HCT116 (cell line): ENCODE measurements at places on chromosomes 3 and 15. TPM values are rescaled to one million over a fixed set of nuclear protein-coding genes. Genes with fewer than 3 reads are reported as not detected.

DNA sequence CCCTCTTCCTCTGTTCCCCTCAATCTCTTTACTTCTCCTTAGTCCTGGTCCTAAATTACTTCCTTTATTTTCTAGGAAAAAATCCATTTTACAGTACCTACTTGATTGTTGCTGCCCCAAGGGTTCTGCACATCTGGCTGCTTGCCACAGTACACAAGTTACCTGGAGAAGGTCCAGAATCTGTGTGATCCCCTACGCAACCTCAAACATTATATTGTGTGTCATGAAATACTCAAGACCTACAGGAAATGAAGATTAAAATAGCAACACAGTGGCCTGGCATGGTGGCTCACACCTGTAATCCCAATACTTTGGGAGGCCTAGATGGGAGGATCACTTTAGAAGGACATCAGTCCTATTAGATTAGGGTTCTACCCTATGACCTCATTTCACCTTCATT is 48.7 kb downstream of the PRKAR2A start:
- no peak overlapping the region for H3K4me3 ChIP-seq
- H3K4me1 ChIP-seq = peaks cover 6% of the 10 kb centered on the region
- H3K27me3 ChIP-seq = no peaks in the 10 kb centered on the region
- no peak overlapping the region for H3K27ac ChIP-seq

- 0 out of 2 replicates have a peak, but pooled peaks cover 3% of the 10 kb centered on the region for H3K4me1 ChIP-seq
- no peaks in the 10 kb centered on the region for H3K27me3 ChIP-seq
- no peak overlapping the region for H3K4me3 ChIP-seq
Measured at GRCh38 chr3:27724459-27725197, 2.5 kb upstream of the EOMES start.

DNA sequence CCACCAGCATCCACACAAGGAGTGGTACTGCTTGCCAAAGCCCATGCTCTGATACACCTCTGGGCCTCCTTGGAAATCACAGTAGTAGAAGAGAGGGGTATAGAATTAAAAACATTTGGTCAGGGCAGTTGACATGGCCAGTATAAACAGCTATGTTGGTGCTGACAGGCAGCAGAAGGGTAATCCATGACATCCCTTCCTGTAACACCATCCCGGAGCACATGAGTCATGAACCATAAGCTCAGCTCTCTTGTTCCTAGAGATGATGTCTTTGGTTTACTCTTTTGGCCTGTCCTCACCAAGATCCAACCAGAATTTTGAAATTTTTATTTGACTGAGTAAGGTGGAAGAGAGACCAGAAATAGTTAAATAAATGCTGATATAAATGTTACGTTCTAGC is 132.6 kb upstream of the CTDSPL start:
- H3K27ac ChIP-seq = no peak overlapping the region
- H3K27me3 ChIP-seq = peaks cover 19% of the 10 kb centered on the region
- no peak overlapping the region for H3K4me3 ChIP-seq
- DNase-seq = no peak
- H3K4me1 ChIP-seq = no peaks in the 10 kb centered on the region

DNA sequence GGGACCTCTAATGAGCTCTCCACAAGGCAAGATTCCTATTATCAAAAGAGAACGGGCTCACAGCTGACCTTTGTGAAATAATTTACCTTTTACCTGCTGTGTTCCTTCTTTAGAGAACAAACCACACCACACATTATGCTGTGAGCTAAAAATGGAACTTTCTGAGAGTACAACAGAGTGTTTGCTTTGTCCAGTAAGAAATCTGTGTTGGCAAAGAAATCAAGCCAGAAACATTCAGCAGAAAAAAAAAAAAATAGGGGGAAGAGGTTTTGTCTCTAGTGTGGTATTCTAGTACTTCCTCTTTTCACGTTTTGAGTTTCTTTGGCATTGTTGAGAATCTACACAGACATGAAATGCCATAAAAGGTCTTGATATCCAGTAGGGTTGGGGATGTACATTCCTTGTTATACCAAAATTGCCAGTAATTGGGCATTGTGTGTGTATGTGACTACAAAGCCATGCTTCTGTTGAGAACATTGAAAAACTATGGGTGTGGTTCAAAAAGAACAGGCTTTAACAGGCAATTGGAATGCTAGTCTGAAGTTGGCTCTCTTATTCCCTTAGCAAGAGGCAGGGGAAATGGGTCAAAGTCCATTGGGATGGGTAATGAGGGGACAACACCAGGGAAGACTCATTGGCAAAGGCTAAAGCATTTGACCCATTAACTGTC is 273.5 kb downstream of the NEK10 start:
- no peaks in the 10 kb centered on the region for H3K36me3 ChIP-seq
- H3K27me3 ChIP-seq = peaks cover 5% of the 10 kb centered on the region; the same call in 1 of the 2 replicates
- H3K4me1 ChIP-seq = no peaks in the 10 kb centered on the region
- H3K4me3 ChIP-seq = no peak overlapping the region
- no peak overlapping the region for H3K27ac ChIP-seq

DNA sequence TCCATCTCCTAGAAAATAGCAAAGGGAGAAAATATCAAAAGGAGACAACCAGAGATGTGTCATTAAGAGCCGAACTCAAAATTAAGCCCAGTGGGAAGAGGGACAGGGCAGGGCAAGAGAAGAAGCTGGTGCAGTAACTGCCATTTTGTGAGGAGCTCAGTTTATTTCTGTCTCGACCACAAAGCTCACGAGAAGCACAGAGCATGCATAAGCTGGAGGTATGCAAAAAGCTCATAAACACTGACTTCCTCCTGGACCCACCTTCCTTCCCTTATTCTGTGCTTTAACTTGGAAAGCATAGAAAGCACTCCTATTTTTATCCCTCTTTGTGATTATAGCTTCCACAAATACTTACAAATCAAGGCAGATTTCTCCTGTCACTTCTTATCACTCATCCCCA is 81.3 kb downstream of the DGKG start:
- peaks cover 5% of the 10 kb centered on the region; the same call in 1 of the 2 replicates for H3K4me1 ChIP-seq
- H3K36me3 ChIP-seq = no peaks in the 10 kb centered on the region
- H3K4me3 ChIP-seq = no peak overlapping the region
- DNase-seq = no peak
- no peaks in the 10 kb centered on the region for H3K27me3 ChIP-seq
- no peak overlapping the region for H3K27ac ChIP-seq

DNA sequence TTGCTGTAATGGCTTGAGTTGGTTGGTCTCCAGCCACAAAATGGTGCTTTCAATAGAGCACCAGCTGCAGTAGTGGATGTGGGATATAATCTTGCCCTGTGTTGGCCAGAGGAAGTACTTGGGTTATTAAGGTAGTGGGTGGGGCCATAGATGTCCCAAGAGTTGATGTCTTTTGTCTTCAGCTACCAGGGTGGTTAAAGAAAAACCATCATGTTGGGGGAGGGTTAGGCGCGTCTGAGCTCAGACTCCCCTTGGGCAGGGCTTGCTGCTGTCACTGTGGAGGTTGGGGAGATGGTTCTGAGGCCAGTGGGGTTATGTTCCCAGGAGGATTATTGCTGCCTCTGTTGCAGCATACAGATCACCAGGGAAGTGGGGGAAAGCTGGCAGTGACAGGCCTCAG is 46.9 kb upstream of the GADL1 start:
- no peak overlapping the region for H3K27ac ChIP-seq
- H3K36me3 ChIP-seq = no peaks in the 10 kb centered on the region
- no peaks in the 10 kb centered on the region for H3K27me3 ChIP-seq
- no peak for DNase-seq
- H3K4me3 ChIP-seq = no peak overlapping the region
- no peaks in the 10 kb centered on the region for H3K4me1 ChIP-seq

DNA sequence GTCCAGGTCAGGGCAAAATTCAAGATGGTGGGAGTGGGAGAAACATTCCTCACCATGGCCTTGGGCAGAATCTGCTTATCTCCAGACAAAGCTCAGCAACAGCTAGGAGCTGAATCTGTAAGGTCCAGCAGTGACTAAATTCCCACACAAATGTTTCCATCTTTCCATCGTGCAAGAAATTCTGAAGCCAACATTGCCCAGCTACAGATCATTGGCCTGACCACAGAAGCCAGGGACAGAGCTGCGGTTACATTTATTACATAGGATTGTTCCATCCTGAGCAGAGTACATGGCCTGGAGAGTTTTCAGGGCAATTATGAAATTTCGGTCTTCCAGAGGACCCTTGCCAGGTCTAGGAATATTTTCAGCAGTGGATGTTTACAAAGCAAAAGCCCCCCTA is 100.3 kb downstream of the LIPC start:
- no peak for DNase-seq
- no peaks in the 10 kb centered on the region for H3K27me3 ChIP-seq
- H3K27ac ChIP-seq = no peak overlapping the region
- no peak overlapping the region for H3K4me3 ChIP-seq
- H3K36me3 ChIP-seq = no peaks in the 10 kb centered on the region

Gene CCDC39
- total RNA-seq = not detected

DNA sequence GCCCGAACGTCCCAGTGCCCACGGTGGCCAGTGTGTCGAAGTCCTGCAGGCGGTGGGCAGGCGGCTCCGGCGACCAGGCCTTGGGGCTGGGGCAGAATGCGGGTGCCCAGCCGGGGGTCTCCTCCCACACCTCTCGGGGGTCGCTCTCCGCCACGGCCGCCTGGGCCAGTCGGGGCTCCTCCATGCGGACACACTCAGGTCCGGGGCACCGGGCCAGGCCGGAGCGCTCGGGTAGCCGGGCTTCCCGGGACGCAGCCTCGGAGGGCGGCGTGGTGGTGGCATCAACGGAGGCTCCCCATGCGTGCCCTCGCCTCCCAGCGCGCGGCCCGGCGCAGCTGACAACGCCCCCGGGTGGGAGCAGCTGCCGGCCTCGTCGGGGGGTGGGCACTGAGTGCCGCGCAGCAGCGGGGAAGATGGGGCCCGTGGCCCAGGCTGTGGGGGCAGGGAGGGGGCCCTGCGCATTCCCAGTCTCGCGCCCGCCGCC is 30.1 kb upstream of the CERS3 start:
- H3K27me3 ChIP-seq = no peaks in the 10 kb centered on the region
- H3K27ac ChIP-seq = no peak overlapping the region
- H3K36me3 ChIP-seq = no peaks in the 10 kb centered on the region

DNA sequence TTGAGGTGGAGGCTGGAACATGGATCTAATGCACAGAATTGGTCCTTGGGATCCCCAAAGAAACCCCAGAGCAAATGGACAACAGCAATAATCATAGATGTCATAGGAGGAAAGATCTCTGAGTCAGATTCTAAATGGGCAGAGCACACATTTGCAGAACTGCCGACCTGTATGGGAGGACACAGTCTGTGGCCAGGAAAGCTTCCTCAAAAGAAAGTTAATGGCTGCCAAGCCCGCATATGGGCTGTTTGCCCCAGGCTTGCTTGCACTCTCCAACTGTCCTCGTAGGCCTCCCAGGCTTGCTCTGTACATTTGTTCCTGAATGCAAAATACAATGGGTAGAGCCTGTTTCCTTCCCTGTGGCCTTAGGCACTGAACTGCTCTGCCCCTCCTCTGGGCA is 102.0 kb upstream of the PLXNA1 start:
- H3K27ac ChIP-seq = no peak overlapping the region
- no peaks in the 10 kb centered on the region for H3K27me3 ChIP-seq
- H3K4me3 ChIP-seq = no peak overlapping the region
- no peak for DNase-seq
- no peaks in the 10 kb centered on the region for H3K36me3 ChIP-seq

GRCh38 chr3:183880121-183880520 is 4.6 kb downstream of the PARL start:
- H3K36me3 ChIP-seq = no peaks in the 10 kb centered on the region
- no peak overlapping the region for H3K27ac ChIP-seq
- H3K27me3 ChIP-seq = no peaks in the 10 kb centered on the region
- DNase-seq = no peak
- peaks cover 4% of the 10 kb centered on the region; the same call in 1 of the 2 replicates for H3K4me1 ChIP-seq

Gene SMC4
- 123 TPM for total RNA-seq

GRCh38 chr3:69710153-69710977 is 28.9 kb upstream of the MITF start:
- no peak for DNase-seq
- H3K4me3 ChIP-seq = no peak overlapping the region
- peaks cover 12% of the 10 kb centered on the region; the same call in 1 of the 2 replicates for H3K27me3 ChIP-seq
- no peaks in the 10 kb centered on the region for H3K36me3 ChIP-seq
- no peak overlapping the region for H3K27ac ChIP-seq

GRCh38 chr3:18250991-18251390 is 174.1 kb downstream of the SATB1 start:
- no peak overlapping the region for H3K4me3 ChIP-seq
- H3K36me3 ChIP-seq = no peaks in the 10 kb centered on the region
- no peak overlapping the region for H3K27ac ChIP-seq
- no peak for DNase-seq
- peaks cover 3% of the 10 kb centered on the region; the same call in 1 of the 2 replicates for H3K4me1 ChIP-seq
- H3K27me3 ChIP-seq = no peaks in the 10 kb centered on the region

DNA sequence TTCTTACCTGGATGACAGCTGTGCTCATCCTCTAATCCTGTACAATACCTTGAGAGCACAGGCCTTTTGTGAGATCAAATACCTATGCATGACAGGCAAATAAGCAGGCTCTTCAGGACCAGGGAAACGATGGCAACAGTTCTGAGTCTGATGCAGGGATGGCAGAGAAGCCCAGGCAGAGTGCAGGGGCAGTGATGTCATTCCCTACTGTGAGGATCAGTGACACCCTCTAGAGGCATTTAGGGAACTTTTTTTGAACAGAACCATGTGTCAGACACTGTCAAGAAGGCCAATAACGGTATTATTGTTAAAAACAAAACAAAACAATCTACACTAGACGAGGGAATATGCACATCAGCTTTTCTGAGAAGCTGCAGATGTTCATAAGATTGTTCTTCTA is 314.8 kb upstream of the CTDSPL start:
- peaks cover 12% of the 10 kb centered on the region; the same call in 1 of the 2 replicates for H3K27me3 ChIP-seq
- H3K4me1 ChIP-seq = peaks cover 4% of the 10 kb centered on the region; the same call in 1 of the 2 replicates
- H3K4me3 ChIP-seq = no peak overlapping the region
- no peak overlapping the region for H3K27ac ChIP-seq
- no peaks in the 10 kb centered on the region for H3K36me3 ChIP-seq
- no peak for DNase-seq

DNA sequence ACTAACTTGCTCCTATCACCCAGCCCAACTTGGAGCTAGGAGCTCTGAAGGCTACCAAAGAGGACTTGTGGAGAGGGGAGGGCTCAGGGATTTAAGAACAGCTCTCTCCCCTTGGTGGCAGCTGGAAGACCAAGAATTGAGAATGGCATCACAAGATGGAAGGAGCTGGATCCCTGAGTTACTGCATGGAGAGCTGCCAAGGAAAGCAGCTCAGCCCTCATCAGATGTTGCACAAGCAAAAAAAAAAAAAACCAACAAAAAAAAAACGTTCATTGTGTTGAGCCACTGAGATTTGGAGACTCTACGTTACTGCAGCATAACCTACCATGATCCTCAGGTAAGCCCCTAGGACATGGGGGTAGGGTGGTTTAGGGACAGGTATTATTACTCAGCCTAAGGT is 41.0 kb downstream of the ITGB5 start:
- peaks cover 14% of the 10 kb centered on the region for H3K4me1 ChIP-seq
- H3K36me3 ChIP-seq = no peaks in the 10 kb centered on the region; the same call in 1 of the 2 replicates
- DNase-seq = no peak
- H3K4me3 ChIP-seq = no peak overlapping the region
- H3K27me3 ChIP-seq = no peaks in the 10 kb centered on the region
- H3K27ac ChIP-seq = no peak overlapping the region

Gene ACTRT3
- 1.2 TPM for total RNA-seq

Gene KNSTRN
- total RNA-seq = 84.1 TPM

GRCh38 chr3:194824701-194825111 is 139.0 kb downstream of the FAM43A start:
- H3K4me1 ChIP-seq = no peaks in the 10 kb centered on the region
- no peak overlapping the region for H3K27ac ChIP-seq
- H3K4me3 ChIP-seq = no peak overlapping the region
- no peaks in the 10 kb centered on the region for H3K27me3 ChIP-seq
- H3K36me3 ChIP-seq = no peaks in the 10 kb centered on the region

Gene CILP
- not detected for total RNA-seq
